ENCODE measurements at places on chromosomes 2 and 18.

- DNase-seq: peak; percentile 50
These were observed 12.0 kb upstream of the NTSR2 start for GRCh38 chr2:11681722-11682589.

GRCh38 chr2:222433332-222434173 lies 9.2 kb downstream of the SGPP2 start:
- peak; percentile 80 for DNase-seq

- DNase-seq: no peak
These were observed 34.0 kb downstream of the UGP2 start for GRCh38 chr2:63875559-63876245.

GRCh38 chr2:58870704-58871103 lies 629.6 kb upstream of the FANCL start:
- no peak for DNase-seq

GRCh38 chr18:76518860-76519538 lies 24.0 kb upstream of the ZNF516 start:
- DNase-seq: peak; percentile 61

DNA sequence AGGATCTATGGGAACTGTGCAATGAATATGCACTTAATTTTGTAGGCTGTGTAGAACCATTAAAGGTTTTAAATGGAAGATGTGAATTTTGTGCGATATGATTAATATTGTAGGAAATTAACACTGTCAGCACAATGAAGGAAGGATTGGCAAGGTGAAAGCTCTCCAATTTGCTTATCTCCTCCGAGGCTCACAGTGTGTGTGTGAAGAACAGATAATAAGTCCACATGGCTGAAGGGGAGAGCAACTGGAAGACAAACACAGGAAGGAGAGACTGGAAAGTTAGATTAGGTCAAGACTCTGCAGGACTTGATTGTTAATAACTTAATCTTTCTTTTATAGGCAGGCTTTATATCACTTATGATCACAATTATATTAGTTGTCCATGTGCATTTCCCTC lies 269.7 kb upstream of the VRK2 start:
- no peak for DNase-seq

- no peak for DNase-seq
These were observed 138.6 kb downstream of the DTNA start for GRCh38 chr18:34848695-34849094.

GRCh38 chr2:170253721-170254230 lies 75.8 kb downstream of the MYO3B start:
- no peak for DNase-seq

GRCh38 chr18:74163019-74163660 lies 14.8 kb downstream of the TIMM21 start:
- DNase-seq: no peak
